ENCODE measurements at places on chromosomes 1 and 21.

GRCh38 chr21:28221984-28222383 lies 770.7 kb downstream of the LTN1 start:
- H3K27me3 ChIP-seq: no peaks in the 10 kb centered on the region
- DNase-seq: no peak
- H3K4me3 ChIP-seq: no peak overlapping the region
- no peaks in the 10 kb centered on the region for H3K4me1 ChIP-seq
- no peak overlapping the region for H3K27ac ChIP-seq

- peaks cover 13% of the 10 kb centered on the region for H3K36me3 ChIP-seq
- no peak overlapping the region for H3K27ac ChIP-seq
- H3K4me1 ChIP-seq: no peaks in the 10 kb centered on the region
- no peak for DNase-seq
These were observed 57.9 kb upstream of the EDN2 start for GRCh38 chr1:41542196-41542930.

DNA sequence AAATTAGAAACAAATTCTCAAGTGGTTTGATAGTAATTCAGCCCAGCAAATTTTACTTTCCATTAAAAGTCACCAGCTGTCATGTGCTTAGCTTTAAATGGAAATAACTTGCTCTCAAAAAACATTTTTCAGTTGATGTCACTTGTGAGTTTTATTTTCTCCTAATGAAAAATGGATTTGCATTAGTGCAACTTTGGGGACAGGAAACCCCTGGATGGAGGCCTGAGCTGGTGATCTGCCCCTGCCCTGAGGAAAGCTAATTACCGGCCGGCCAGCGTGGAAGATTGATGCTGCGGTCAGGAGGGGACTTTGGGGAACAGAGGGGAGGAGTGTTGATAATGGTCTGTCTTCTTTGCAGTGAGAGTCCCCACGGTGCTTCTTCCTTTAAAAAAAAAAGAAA lies 66.8 kb upstream of the ANGPTL1 start:
- no peak overlapping the region for H3K4me3 ChIP-seq
- peaks cover 8% of the 10 kb centered on the region for H3K4me1 ChIP-seq
- H3K27ac ChIP-seq: peak overlapping the region; percentile 89
- DNase-seq: no peak

DNA sequence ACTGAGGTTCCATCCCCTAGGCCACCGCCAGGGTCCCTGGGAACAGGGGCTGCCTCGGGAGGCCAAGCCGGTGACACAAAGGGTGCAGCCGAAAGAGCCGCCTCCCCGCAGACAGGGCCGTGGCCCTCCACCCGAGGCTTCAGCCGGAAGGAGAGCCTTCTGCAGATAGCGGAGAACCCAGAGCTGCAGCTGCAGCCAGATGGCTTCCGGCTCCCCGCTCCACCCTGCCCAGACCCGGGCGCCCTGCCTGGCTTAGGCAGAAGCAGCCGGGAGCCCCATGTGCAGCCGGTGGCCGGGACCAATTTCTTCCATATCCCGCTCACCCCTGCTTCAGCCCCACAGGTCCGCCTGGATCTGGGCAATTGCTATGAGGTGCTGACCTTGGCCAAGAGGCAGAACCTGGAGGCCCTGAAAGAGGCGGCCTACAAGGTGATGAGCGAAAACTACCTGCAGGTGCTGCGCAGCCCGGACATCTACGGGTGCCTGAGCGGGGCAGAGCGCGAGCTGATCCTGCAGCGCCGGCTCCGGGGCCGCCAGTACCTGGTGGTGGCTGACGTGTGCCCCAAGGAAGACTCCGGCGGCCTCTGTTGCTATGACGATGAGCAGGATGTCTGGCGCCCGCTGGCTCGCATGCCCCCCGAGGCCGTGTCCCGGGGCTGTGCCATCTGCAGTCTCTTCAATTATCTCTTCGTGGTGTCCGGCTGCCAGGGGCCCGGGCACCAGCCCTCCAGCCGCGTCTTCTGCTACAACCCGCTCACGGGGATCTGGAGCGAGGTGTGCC lies 1.4 kb downstream of the KLHDC7A start:
- no peak overlapping the region for H3K27ac ChIP-seq
- no peak for DNase-seq
- no peaks in the 10 kb centered on the region for H3K36me3 ChIP-seq
- H3K27me3 ChIP-seq: no peaks in the 10 kb centered on the region
- no peak overlapping the region for H3K4me3 ChIP-seq

DNA sequence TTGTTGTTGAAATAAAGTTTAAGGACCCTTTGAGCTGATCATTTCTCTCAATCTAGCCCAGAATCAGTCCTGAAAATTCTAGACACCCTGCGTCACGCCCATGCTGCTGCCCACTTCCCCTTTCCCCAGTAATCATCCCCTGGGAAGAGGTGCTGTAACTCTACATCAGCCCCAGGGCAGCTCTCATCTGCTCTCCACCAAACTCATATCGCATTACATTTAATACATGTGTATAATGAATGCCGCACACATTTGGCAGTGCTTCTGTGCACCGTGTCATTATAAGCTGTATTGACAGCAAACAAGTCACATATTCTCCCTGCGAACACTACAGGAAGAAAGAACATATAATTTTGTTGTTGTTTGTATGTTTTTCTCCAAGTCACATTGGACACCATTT lies 539.7 kb upstream of the DAB1 start:
- no peak overlapping the region for H3K27ac ChIP-seq
- DNase-seq: no peak
- H3K36me3 ChIP-seq: no peaks in the 10 kb centered on the region
- no peaks in the 10 kb centered on the region for H3K4me1 ChIP-seq
- H3K27me3 ChIP-seq: no peaks in the 10 kb centered on the region

DNA sequence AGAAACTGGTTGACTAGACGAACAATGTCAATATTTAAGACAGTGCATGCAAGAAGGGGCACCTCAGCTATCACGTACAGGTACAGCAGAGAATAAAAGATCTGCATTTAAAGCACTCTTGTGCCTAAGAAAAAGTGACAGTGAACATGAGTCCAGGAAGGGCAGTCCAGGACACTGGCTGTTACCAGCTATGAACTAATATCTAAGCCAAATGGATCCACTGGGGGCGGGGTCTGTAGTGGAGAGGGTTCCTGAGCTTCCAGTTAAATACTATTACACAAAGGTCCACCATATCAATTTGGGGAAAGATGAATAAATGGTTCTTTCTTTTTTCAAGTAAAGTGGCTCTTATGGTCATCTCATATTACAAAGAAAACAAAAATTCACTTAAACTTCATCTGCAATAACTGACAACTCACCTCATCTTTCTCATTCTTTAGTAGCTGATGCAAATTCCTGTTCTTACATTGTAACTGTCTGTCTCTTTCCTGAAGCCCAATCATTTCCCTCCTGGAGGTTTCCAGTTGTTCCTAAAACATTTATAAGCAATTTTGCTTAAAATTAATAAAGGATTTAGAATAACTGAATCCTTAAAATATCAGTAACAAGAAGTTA lies 24.5 kb downstream of the SSX2IP start:
- peaks cover 12% of the 10 kb centered on the region for H3K36me3 ChIP-seq
- H3K27me3 ChIP-seq: no peaks in the 10 kb centered on the region
- no peaks in the 10 kb centered on the region for H3K4me1 ChIP-seq
- no peak for DNase-seq

All from esophagus squamous epithelium (tissue), 5 donors.